ENCODE measurements at places on chromosomes 3 and 15.

- H3K36me3 ChIP-seq, result peaks cover 4% of the 10 kb centered on the region
- no peak overlapping the region for H3K4me3 ChIP-seq
- H3K27me3 ChIP-seq, result no peaks in the 10 kb centered on the region
Measured at GRCh38 chr15:80934761-80935221, 54.8 kb downstream of the MESD start.

GRCh38 chr3:176737480-176738110 is 459.7 kb downstream of the TBL1XR1 start:
- H3K36me3 ChIP-seq, result peaks cover 1% of the 10 kb centered on the region
- no peak for DNase-seq
- no peaks in the 10 kb centered on the region for H3K27me3 ChIP-seq
- no peaks in the 10 kb centered on the region for H3K4me1 ChIP-seq
- H3K4me3 ChIP-seq, result no peak overlapping the region

DNA sequence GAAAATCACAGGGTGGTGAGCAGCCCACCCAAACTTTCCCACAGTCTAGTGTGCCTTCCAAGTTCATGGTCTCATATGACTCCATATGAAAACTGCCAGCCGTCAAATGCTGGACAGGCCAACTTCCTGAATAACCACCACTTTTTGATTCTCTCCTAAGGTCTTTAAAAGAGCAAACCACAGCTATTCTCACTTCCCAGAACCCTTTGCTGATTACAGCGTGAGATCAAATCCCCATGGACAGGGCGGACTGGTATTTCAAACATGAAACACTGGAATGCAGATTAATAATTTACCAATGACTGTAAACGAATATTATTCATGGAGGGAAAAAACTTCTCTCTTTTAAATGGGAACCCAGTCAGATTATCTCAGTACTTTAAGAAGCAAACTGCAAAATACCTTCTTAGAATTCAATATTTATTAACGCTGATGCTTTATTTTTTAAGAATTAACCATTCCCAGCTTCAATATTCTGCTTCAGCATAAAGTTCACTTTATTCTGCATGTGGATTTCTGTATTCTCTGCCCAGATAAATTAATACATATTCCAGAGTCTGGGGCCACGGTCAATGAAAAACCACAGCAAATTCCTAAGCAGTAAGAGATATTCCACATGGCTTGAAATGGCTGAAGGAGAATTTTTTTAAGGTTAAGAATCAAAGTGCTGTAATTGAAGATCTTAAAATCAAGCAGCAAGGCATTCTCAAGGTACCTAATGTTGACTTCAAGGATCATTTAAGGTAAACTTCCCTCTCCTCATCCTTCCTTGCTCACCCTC is 42.9 kb downstream of the MYO1E start:
- DNase-seq, result no peak
- peaks cover 2% of the 10 kb centered on the region for H3K36me3 ChIP-seq
- H3K27me3 ChIP-seq, result peaks cover 47% of the 10 kb centered on the region
- peaks cover 7% of the 10 kb centered on the region for H3K4me1 ChIP-seq

DNA sequence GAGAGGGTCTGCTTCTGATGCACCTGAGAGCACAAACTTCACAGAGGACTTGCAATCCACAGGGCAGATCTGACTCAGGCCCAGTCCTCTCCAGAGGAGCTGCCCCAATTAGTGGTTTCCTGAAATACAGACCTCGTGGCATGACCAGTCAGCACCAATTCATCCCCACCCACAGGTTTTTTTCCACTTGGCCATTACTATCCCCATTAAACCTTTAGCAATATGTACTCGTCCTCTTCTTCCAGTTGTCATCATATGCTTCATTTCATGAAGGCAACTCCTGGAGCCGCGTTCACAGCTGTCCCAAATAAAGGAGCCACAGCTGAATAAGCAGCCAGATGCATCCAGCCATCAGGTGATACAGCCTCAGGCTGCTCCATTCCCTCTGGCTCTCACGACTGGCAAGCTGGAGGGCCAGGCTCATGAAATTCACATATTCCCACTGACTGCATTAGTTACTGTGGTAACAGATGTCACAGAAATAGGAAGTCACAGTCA is 163.1 kb downstream of the FMN1 start:
- no peak overlapping the region for H3K27ac ChIP-seq
- DNase-seq, result no peak

DNA sequence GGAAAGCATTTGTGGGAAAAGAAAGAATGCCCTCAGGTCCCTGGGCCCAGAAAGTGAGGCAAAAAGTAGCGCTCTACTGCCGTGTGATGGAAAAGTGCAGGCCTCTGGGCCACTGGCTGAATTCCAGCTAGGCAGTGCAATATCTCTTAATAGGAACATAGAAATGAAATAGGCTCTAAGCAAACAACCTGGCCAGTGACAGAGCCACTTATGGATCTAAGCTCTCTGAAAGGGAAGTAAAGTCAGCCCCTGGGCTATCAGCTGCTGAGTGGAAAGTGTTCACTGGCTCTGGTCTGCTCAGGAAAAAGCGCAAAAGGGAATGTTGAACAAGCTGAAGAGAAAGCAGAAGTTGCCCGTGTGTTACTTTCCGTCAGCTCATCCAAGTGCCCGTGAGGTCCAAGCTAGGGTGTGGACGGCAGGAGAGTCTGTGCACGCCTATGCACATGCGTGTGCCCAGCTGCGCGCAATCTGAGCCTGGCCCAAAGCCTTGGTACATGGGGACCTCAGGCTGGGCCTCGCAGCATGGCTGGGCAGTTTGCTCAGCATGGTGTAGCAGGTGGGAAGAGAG is 74.0 kb upstream of the RAD18 start:
- peaks cover 15% of the 10 kb centered on the region for H3K27me3 ChIP-seq
- DNase-seq, result no peak
- no peaks in the 10 kb centered on the region for H3K4me1 ChIP-seq
- H3K36me3 ChIP-seq, result no peaks in the 10 kb centered on the region

DNA sequence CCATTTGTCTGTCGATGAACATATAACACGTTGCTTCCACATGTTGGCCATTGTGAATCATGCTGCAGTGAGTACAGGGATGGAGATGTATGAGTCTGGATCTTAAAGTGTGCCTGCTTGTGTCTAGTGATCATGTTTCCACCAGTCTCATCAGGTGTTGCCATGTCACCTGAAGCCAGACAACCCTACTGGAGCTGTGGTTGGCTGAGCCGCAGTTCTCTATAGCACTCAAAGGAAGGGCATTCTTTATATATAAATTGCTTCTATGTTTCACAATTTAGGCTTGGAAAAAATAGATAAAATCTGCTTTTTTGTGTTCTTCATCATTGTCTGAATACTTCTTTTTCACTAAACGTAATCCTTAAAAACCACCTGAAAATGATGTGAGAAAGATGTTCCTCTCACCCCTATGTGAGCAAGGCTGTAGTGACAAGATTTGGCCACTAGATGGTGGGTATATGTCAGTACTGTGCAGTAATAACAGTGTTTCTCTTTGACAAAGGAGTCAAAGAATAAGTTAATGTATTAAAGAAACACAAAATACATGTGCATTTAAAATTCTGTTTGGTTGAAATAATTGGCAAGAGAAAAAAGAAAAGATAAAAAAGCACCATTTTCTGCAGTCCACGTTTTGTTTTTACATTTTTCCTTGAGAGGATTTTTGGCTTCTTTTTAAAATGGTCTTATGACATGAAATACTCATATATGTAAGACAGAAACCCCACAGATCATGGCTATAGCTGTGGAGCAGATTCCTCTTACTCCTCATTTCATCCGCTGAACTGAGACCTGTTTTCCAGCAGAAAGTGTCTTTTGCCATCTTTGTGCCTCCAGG is 394.5 kb upstream of the DPPA4 start:
- no peak overlapping the region for H3K27ac ChIP-seq
- no peak overlapping the region for H3K4me3 ChIP-seq
- no peaks in the 10 kb centered on the region for H3K27me3 ChIP-seq
- DNase-seq, result peak; percentile 25

- no peaks in the 10 kb centered on the region for H3K36me3 ChIP-seq
- H3K4me3 ChIP-seq, result no peak overlapping the region
- H3K4me1 ChIP-seq, result no peaks in the 10 kb centered on the region
- no peak for DNase-seq
- H3K27me3 ChIP-seq, result no peaks in the 10 kb centered on the region
Measured at GRCh38 chr3:150365132-150365604, 42.9 kb upstream of the TSC22D2 start.

DNA sequence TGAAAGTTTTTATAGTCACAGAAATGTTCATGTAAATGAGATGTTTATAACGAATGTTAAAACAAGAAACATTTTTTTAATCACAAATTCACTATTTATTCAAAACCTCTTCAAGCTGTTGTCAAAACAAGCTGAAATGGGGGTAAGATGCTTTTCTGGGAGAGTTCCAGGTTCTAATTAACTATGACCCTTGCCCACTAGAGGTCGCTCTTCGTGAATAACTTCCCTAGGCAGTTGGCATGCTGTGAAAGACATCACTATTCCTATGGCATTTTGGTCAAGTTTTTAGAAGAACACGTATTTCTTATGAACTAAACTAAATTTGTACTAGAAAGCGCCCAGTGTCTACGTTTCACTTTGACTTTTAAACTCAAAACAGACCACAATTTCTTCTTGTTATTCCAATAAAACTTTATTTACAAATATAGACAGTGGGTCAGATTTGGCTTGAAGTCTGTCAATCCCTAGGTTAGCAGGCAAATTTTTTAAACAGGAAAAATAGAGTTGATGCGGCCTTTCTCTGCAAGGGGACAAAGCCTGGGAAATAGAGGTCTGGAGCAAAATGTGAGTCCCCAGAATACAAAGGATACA is 62.8 kb upstream of the CMTM8 start:
- H3K27me3 ChIP-seq, result no peaks in the 10 kb centered on the region
- H3K27ac ChIP-seq, result no peak overlapping the region
- no peaks in the 10 kb centered on the region for H3K36me3 ChIP-seq
- H3K4me3 ChIP-seq, result no peak overlapping the region
- DNase-seq, result peak; percentile 27
- H3K4me1 ChIP-seq, result peaks cover 13% of the 10 kb centered on the region

DNA sequence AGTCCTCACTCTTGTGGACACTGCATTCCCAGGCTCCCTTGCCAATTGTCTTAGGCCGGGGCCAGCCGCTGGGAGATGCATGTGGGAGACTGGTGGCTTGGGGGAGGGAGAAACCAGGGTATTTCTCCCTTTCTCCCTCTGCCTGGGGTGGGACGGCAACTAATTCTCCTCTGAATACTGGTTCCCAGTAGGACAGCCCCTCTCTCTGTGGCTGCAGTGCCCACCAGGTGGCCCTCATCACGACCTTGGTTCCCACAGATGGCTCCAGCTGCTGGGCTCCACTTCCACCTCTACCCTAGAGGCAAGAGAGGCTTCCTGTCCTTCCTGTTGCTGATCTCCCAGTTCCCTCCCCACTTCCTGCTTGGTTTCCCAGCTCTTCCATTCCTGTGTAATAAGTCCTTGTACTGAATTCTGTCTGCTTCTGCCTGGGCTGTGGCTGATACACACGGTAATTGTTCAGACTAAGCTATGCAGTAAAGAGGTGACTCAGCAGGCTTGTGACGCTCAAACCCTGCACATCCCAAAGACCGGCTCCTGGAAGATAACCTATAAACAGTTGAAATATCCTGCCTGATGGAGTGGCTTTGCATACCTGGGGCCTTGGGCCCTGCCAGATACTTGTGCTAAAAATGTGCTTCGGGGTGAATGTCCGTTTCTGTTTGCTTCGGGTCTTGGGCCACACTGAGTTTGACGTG is 20.4 kb upstream of the COPG1 start:
- no peak overlapping the region for H3K27ac ChIP-seq
- no peaks in the 10 kb centered on the region for H3K27me3 ChIP-seq
- peaks cover 5% of the 10 kb centered on the region for H3K4me1 ChIP-seq
- H3K36me3 ChIP-seq, result no peaks in the 10 kb centered on the region
- no peak overlapping the region for H3K4me3 ChIP-seq

DNA sequence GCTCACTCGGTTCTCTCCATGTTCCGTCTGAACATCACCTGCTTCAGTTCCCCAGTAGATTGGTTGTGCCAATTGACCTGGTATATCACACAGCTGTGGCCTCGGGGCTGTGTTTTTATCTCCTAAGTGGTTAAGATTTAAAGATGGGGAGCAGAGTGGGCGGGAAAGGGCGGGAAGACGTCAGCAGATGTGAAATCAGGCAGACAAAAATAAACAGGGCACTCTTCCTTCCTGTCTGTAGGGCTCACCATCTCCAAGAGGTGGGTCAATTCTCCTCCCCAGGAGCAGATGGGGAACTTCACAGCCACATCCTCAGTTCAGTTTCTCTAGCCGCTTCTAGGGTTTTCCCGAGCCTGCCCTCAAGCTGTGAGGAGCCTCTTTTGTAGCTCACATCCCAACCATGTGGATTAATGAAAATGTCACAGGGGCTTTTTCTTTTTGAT is 26.8 kb upstream of the LIMD1 start:
- peaks cover 6% of the 10 kb centered on the region for H3K4me1 ChIP-seq
- no peak for DNase-seq
- no peak overlapping the region for H3K27ac ChIP-seq
- H3K27me3 ChIP-seq, result peaks cover 8% of the 10 kb centered on the region
- H3K36me3 ChIP-seq, result peaks cover 3% of the 10 kb centered on the region
- no peak overlapping the region for H3K4me3 ChIP-seq

DNA sequence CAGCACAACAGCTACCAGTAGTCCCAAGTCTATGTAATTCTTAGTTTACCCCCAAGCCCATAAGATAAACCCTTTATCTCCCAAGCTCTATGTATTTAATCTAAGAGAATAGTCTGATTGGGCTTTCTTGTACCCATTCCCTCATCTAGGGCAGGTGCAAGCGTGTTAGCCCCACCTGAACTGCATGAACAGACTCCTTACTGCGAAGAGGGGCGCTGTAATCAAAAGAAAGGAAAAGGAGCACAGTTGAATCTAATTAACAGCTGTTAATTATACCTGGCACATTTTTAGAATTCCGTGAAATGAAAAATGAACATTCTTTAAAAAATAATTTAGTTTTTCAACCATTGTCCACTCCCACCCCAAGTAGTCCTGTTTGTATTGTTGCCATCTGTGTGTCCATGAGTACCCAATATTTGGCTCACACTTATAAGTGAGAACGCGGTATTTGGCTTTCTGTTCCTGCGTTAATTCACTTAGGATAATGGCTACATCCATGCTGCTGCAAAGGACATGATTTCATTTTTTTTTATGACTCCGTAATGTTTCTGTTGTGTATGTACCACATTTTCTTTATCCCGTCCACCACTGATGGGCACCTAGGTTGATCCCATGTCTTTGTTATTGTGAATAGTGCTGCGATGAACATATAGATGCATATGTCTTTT is 26.5 kb upstream of the NEDD4 start:
- H3K4me3 ChIP-seq, result no peak overlapping the region
- no peak for DNase-seq
- H3K36me3 ChIP-seq, result no peaks in the 10 kb centered on the region

- DNase-seq, result no peak
- H3K4me1 ChIP-seq, result no peaks in the 10 kb centered on the region
- H3K27ac ChIP-seq, result no peak overlapping the region
- peaks cover 1% of the 10 kb centered on the region for H3K36me3 ChIP-seq
- H3K4me3 ChIP-seq, result no peak overlapping the region
Measured at GRCh38 chr15:32117122-32117521, 86.8 kb downstream of the CHRNA7 start.

DNA sequence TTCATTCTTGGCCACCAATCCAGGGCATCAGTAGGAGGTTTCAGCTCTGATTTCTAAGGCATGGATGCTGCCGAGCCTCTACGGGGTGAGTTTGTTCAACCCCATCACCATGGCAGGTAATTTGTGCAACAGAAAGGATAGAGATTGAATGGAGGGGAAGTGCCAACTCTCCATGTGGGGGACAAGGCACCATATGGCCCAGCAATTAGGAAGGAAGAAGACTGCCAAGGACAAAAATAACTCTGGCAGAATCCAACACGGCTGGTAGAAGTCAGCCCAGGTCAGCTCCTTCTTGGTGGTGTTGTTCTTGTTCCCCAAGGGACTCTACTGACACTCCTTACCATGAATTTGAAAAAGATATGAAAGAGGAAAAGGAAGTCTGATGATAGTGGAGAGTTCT is 503.9 kb downstream of the MAGI1 start:
- no peak overlapping the region for H3K4me3 ChIP-seq
- no peak for DNase-seq
- H3K36me3 ChIP-seq, result no peaks in the 10 kb centered on the region
- no peak overlapping the region for H3K27ac ChIP-seq
- H3K4me1 ChIP-seq, result no peaks in the 10 kb centered on the region

Measured in central memory CD8-positive, alpha-beta T cell (primary cell).